Muscle of back (tissue), 13 donors: ENCODE measurements at places on chromosomes 16 and 17. TPM values are rescaled to one million over a fixed set of nuclear protein-coding genes. Genes with fewer than 3 reads are reported as not detected.

SLC52A1 gene
- 0.25 TPM for polyA plus RNA-seq

CIBAR2 gene
- polyA plus RNA-seq = not detected

SERPINF2 gene
- polyA plus RNA-seq = 1.7 TPM

TUFM gene
- 149 TPM for polyA plus RNA-seq

RUNDC3A gene
- polyA plus RNA-seq = 3.9 TPM

GDPD3 gene
- polyA plus RNA-seq = 4.5 TPM

KRT222 gene
- 0.23 TPM for polyA plus RNA-seq

RNF157 gene
- polyA plus RNA-seq = 7.2 TPM

ABCA8 gene
- 40.1 TPM for polyA plus RNA-seq

ZFP3 gene
- 13.8 TPM for polyA plus RNA-seq

FBXW10B gene
- polyA plus RNA-seq = 1.3 TPM

PRR15L gene
- polyA plus RNA-seq = 0.14 TPM

CHD9NB gene
- polyA plus RNA-seq = 1.5 TPM

RGS11 gene
- polyA plus RNA-seq = 2.1 TPM

- DNase-seq = no peak
Observed at GRCh38 chr16:73091174-73091573, 43.2 kb upstream of the ZFHX3 start.

DNA sequence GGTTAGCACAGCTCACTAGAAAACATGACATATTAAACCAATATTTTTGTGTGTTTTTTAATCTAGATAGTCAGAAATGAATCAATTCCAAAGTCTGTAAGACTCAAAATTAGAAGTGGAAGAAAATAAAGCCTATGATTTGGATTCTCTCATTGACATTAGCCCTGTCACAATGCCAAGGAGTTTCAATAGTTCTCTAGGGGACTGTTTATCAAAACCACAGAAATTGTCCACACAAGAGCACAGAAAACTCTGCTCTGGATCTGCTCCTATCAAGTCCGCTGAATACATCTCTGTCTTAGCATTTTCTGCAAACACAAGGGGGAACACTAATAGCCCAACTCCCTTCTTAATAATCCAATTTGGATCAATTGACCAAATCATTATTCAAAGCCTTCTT is 152.0 kb downstream of the HS3ST3B1 start:
- DNase-seq = peak; percentile 21

DNA sequence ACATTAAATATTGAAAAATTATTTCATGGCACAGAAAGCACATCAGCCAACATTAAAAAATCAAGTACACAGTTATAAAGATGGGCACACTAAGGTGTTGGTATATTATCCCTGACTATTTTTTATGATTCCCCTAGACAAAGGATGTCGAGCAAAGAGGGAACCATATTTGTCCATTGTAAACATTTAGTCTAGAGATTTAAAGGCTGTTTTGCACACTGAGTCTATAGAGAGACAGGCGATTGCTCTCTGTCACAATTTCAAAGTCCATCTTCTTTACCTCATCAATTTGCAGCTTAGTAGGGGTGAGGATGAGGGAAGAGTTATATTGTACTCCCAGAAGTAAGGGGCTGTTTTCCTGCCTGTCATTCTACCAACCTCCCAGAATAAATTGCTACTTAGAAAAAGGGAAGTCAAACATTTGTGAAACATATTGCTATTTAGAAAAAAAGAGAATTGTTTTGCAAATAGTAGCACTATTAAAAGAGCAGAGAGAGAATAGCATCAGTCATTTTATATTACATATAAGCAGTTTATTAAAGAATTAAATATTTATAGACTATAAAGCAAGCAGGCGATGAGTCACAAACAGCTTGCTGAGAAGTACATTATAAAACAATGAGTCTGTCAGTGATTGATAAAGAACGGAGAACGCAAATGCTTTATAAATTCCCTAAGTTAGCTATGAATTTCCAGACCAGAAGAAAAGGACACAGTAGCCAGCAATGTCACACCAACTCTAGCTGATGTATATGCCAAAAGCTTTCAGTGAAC is 270.6 kb upstream of the PMFBP1 start:
- DNase-seq = no peak

GRCh38 chr16:68289621-68290329 is 21.0 kb downstream of the SLC7A6OS start:
- no peak for DNase-seq

GRCh38 chr17:55480631-55481315 is 30.5 kb downstream of the SMIM36 start:
- DNase-seq = no peak

- no peak for DNase-seq
Observed at GRCh38 chr17:1134634-1135324, 45.0 kb downstream of the ABR start.

DNA sequence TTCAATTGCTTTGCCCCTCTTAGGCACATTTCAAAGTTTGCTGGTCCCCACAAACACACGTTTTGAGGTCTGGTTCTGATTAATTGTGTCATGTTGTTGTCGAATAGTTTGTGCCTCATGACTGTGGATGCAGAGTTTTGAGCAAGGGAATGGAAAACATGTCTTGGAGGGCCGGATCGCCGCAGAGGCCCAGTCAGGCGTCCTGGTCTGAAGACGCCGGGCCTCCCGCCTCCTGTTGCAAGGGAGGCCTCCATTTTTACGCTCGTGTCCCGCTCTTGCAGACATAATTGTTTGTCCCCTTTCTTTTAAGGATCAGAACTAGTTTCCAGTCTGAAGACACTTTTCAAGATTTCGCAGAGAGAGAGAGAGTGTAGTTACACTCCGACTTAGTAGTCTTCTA is 3.2 kb downstream of the NTN1 start:
- no peak for DNase-seq

- no peak for DNase-seq
Observed at GRCh38 chr17:35337364-35337763, 36.1 kb downstream of the SLFN11 start.

DNA sequence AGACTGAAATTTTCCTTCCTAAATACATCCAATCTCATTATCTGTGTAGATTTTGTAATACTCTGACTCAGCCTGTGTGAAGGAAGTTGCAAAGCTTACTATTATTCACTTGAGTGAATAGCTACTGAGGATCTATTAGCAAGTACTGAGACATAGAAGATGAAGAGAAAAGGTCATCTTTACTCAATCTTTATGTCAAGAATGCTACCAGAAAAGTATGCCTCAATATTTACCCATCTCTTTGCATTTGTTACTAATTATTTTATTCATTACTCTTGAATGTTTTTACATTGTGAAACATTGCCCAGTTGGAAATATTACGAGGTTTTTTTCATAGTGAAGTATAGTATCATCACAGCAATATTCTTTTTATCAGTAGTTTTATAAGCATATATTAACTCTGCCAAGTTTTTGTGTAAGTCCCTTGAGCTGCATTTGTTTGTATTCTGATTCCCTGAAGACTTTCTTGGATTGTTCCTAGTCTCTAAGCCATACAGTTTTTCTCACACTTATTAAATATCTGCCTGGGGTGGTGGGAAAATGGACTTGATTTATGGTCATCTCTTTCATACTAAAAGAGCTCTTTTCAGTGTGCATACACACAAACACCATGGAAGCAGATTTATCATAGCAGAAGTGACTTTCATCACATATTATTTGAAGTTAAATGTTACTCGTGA is 110.4 kb downstream of the MRTFB start:
- DNase-seq = no peak

- DNase-seq = no peak
Observed at GRCh38 chr17:47717261-47717697, 15.8 kb upstream of the TBX21 start.

GRCh38 chr16:56549744-56550385 is 15.0 kb upstream of the MT4 start:
- no peak for DNase-seq

GRCh38 chr16:83494459-83494858 is 313.3 kb upstream of the HSBP1 start:
- no peak for DNase-seq

- DNase-seq = no peak
Observed at GRCh38 chr17:30557916-30558685, 80.9 kb downstream of the GOSR1 start.

DNA sequence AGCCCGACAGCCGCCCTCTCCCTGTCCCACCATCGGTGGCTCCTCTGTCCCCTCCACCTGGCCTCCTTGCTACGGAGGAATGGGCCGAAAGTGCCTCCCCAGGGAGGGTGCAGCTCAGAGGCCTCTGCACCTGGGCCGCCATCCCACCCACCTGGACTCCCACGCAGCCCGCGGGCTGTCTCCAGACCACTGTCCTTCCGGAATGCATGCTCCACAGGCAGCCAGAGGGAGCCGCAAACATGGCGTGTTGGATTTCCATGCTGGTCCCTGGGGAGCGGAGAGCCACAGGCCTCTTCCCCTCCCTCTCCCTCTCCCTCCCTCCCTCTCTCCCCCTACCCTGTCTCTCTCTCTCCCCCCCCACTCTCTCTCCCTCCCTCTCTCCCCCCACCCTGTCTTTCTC is 3.0 kb downstream of the SSTR5 start:
- no peak for DNase-seq

DNA sequence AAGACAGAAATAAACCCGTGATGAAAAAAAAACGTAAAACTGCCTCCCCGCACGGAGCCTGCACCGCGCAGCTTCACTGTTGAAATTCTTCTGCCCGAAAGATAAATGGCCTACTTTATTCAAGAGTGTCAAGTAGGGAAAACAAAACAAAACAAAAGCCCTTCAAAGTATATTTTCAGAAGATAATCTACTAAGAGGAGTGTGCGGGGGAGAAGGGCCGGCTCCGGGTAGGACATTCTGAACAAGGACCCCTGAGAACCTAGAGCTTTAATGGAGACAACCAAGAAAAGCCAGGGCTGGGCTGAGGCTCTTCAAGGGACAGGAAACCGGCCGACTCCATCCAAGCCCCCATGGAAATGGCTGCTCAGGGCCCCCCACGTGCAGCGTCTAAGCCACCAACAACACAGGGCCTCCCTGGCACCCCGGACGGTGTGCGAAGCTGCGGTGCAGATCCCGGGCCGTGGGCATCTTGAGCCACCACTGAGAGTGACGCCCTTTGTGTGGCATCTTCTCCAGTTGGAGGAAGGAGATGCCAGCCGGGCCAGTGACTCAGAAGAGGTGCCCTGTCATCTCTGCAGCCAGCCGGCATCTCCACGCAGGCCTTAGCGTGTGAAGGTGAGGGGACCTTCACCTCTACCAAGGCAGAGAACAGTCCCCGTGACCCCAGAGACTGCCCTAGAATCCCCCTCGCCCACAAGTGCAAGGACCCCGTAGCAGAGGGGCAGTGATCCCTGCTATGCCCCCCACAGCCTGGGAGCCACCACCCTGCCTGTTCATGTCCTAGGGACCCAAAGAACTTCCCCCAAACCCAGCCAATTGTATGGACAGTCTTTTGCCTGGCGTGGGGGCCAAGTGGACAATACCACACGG is 250.8 kb downstream of the C16orf95 start:
- DNase-seq = no peak

DNA sequence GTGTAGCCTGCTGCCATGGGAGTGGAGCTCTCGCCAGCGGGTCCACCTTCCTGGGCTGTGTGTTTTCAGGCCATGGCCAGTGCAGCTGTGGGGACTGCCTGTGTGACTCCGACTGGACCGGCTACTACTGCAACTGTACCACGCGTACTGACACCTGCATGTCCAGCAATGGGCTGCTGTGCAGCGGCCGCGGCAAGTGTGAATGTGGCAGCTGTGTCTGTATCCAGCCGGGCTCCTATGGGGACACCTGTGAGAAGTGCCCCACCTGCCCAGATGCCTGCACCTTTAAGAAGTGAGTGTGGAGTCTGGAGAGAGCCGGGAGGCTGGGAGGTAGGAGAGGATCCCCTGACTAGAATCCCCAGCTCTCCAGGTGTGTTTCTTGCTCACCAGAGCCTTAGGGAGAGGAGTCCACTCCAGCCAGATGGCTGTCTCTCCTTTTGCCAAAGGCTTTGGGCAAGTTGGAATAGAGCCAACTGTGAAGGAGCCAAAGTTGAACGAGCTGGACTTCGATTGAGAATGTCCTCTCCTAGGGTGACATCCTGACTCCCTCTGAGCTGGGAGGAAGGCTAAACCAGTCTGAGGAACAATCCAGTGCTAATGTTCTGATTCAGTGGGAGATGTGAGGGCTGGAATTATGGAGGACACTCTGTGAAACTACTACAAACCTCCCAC is 24.4 kb upstream of the EFCAB13 start:
- no peak for DNase-seq

GRCh38 chr16:53678756-53679343 is 24.8 kb downstream of the RPGRIP1L start:
- no peak for DNase-seq

- no peak for DNase-seq
Observed at GRCh38 chr16:67190041-67190440, at the start of gene EXOC3L1. TSS of gene EXOC3L1 (minus strand) at chr16:67190136. CDS start at chr16:67189676, 460 bp downstream.

- no peak for DNase-seq
Observed at GRCh38 chr17:51946311-51946710, 212.2 kb downstream of the CA10 start.

DNA sequence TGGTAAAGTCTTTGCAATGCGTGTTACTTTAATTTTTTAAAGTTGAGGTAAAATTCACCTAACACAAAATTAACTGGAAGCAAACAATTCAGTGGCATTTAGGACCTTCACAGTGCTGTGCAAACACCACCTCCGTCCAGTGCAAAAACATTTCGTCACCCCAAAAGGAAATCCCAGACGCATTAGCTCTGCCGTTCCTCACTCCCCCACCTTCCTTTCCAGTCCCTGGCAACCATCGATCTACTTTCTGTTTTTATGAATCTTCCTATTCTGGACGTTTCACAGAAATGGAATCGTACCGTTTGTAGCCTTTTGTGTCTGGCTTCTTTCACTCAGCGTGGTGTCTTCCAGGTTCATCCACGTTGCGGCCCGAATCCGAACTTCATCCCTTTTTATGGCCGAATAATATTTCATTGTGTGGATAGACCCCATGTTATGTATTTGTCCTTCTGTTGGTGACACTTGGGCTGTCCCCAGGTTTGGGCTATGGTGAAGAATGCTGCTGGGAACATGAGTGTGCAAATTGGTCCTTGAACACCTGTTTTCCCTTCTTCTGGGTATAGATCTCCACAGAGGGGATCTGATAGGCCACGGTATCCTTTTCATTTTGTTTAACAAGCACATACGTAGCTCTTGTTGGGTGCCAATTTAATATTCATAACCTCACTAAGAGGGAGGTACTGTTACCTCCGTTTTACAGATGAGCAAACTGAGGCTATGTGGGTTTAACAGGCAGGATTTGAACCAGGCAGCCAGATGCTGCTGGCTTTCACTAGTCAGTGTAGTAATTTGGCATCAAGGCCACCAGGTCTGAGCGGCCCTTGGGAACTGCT is 232.0 kb upstream of the GSE1 start:
- DNase-seq = no peak

GRCh38 chr16:86578061-86578599 is at the start of gene FOXL1:
TSS of gene FOXL1 (plus strand) at chr16:86578549. CDS start at chr16:86578724, 175 bp downstream.
- DNase-seq = no peak

GRCh38 chr16:7140899-7141298 is 191.7 kb upstream of the RBFOX1 start:
- no peak for DNase-seq

DNA sequence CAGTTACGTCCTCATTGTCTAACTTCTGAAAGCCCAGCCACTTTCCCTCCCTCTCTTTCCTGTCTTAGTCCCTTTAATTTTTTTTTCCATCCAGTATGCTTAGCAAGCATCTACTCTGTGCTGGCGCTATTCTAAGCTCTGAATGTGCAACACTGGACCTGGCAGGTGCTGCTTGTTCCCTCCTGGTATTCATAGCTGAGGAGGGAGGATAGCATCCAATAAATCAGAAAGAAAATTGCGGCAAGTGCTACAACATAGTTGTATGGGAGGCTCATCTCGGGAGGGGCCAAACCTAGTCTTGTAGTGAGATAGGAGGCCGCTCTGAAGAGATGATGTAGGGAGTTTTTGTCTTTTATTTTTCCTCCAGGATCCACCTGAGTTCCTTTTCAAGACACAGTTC is 457.3 kb upstream of the HSBP1 start:
- no peak for DNase-seq
